ENCODE measurements at places on chromosomes 4 and X. TPM values are rescaled to one million over a fixed set of nuclear protein-coding genes. Genes with fewer than 3 reads are reported as not detected.

- DNase-seq = no peak
- no peak overlapping the region for H3K4me3 ChIP-seq
- H3K27me3 ChIP-seq = peaks cover 3% of the 10 kb centered on the region
- no peaks in the 10 kb centered on the region for H3K36me3 ChIP-seq
Observed at GRCh38 chr4:140800666-140801065, 44.5 kb upstream of the TBC1D9 start.

DNA sequence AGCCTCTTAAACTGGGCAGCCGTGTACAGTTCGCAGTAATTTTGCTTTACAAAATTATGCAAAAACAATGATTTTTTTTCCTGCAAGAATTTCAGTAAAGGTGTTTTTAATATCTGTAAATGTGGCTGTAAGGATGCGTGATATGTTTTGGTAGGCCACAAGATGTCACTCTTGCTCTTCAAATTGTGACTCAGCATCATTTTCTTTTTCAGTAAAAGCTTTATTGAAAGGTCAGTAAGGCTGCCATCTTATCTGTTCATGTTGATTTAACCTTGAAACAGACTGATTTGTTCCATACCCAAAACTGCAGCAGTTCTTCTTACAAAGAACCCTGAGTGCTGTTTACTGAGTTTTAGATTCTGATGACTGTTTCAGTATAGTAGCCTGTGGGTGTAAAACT, 39.9 kb downstream of the TXLNG start:
- peaks cover 16% of the 10 kb centered on the region for H3K4me1 ChIP-seq
- H3K4me3 ChIP-seq = no peak overlapping the region
- peaks cover 13% of the 10 kb centered on the region for H3K36me3 ChIP-seq
- DNase-seq = no peak
- peak overlapping the region; percentile 58 for H3K27ac ChIP-seq

GRCh38 chr4:41745292-41746024, 3.1 kb downstream of the PHOX2B start:
- H3K4me3 ChIP-seq = no peak overlapping the region
- DNase-seq = no peak
- no peak overlapping the region for H3K27ac ChIP-seq
- peaks cover 61% of the 10 kb centered on the region for H3K27me3 ChIP-seq

- H3K36me3 ChIP-seq = no peaks in the 10 kb centered on the region
- H3K4me1 ChIP-seq = no peaks in the 10 kb centered on the region
- H3K27ac ChIP-seq = no peak overlapping the region
- H3K4me3 ChIP-seq = no peak overlapping the region
- no peak for DNase-seq
- no peaks in the 10 kb centered on the region for H3K27me3 ChIP-seq
Observed at GRCh38 chrX:107025545-107025944, 25.5 kb upstream of the MORC4 start.

DNA sequence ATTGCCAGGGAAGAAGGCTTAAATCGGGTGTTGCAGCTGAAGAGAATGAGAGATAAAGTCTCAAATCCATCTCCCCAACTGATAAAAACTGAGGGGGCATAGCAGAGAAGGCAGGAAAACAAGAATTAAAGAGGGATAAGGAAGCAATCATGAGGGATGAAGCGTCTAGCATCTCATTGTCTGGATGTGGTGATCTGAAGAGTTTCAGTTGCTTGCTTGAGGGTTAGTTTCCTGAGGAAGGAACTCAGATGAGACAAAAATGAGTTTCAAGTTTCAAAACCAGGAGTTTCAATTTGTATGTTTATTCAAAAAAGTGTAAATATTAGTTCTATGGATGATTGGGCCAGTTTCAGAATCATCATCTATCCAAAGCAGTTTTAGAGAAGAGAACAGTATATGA, 496.9 kb downstream of the RAB28 start:
- no peaks in the 10 kb centered on the region for H3K4me1 ChIP-seq
- H3K4me3 ChIP-seq = no peak overlapping the region
- H3K36me3 ChIP-seq = no peaks in the 10 kb centered on the region
- no peak overlapping the region for H3K27ac ChIP-seq
- DNase-seq = no peak

- no peak for DNase-seq
- no peaks in the 10 kb centered on the region for H3K27me3 ChIP-seq
- H3K27ac ChIP-seq = peak overlapping the region; percentile 11
- no peak overlapping the region for H3K4me3 ChIP-seq
- H3K4me1 ChIP-seq = peaks cover 24% of the 10 kb centered on the region
Observed at GRCh38 chr4:127997534-127998388, 32.6 kb downstream of the ABHD18 start.

The DACH2 gene
- not detected for total RNA-seq

- no peaks in the 10 kb centered on the region for H3K36me3 ChIP-seq
- no peak overlapping the region for H3K27ac ChIP-seq
- H3K4me1 ChIP-seq = no peaks in the 10 kb centered on the region
Observed at GRCh38 chrX:155009994-155010472, 12.5 kb downstream of the F8 start.

- H3K4me1 ChIP-seq = peaks cover 64% of the 10 kb centered on the region
- H3K27ac ChIP-seq = no peak overlapping the region
- no peak overlapping the region for H3K4me3 ChIP-seq
- no peaks in the 10 kb centered on the region for H3K27me3 ChIP-seq
- DNase-seq = no peak
Observed at GRCh38 chr4:152109531-152110509, 349.0 kb upstream of the GATB start.

- H3K4me1 ChIP-seq = no peaks in the 10 kb centered on the region
- no peak for DNase-seq
- H3K36me3 ChIP-seq = no peaks in the 10 kb centered on the region
- H3K4me3 ChIP-seq = no peak overlapping the region
- no peak overlapping the region for H3K27ac ChIP-seq
Observed at GRCh38 chrX:14676431-14676830, 147.1 kb downstream of the GLRA2 start.

- no peak overlapping the region for H3K27ac ChIP-seq
- H3K36me3 ChIP-seq = no peaks in the 10 kb centered on the region
Observed at GRCh38 chrX:111164728-111165127, 68.7 kb downstream of the PAK3 start.

DNA sequence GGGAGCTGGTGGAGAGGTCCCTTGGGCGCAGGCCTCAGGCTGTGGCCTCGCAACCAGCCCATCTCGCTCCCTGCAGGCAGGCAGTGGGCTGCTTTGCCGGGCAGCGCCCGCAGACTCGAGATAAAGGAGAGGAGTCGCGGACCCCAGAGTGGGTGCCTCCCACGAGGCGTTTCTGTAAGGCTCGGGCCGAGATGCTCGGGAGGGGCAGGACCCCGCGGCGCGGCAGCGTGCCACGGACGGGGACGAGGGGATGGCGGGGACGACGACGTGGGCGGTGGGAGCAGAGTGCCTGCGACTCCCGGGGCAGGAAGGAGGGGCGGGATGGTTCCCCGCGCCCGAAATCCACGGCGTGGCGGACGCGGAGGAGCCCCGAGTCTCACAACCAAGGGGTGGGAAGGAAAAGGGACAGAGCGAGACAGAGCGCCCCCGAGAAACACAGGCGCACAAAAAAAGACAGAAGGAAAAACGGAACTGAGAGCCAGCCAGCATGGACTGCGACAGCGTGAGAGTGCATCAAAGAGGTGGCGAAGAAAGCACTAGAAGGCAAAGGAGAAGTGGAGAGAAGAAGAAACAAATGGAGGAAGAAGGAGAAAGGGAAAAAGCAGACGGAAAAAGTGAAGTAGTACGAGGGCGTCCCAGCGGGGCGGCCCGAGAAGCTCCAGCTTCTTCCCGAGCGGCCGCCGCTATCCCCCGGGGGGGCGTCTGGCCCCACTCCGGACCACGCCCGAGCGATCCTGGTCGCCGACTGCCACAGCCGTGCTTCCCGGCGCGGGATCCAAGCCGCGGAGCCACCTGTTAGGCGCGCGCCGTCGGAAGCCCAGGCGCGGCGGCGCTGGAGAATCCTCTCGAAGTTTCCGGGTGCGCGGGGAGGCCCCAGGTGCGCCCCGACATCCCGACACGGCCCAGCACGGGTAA, 1.5 kb downstream of the BEND4 start:
- peak overlapping the region; percentile 87 for H3K27ac ChIP-seq
- peak overlapping the region; percentile 85 for H3K4me3 ChIP-seq
- no peak for DNase-seq
- peaks cover 2% of the 10 kb centered on the region for H3K36me3 ChIP-seq
- H3K27me3 ChIP-seq = peaks cover 56% of the 10 kb centered on the region
- H3K4me1 ChIP-seq = peaks cover 12% of the 10 kb centered on the region

DNA sequence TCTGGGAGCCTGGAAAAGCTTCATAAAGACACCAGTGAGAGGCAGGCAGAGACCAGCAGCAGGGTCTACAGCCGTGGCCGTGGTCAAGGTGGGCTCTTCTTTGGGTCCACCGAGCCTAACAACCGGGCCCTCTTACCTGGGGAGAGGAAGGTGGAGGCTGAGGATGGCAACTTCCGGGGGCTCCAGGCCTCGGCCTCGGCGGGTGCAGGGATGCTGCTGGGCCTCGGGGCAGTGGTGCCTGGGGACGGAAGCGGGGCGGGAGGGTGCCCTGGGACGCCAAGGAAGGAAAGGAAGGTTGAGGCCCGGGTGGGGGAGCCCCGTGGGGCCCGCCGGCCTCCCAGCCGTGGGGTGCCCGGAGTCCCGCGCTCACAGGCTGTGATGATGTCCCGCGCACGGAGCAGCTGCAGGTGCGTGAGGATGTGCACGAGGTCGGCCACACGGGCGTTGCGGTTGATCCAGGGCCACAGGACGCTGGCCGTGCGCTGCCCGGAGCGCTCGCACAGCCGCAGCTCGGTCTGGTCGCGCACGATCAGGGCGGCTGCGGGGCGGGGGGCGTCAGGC, 561 bp downstream of the IRAK1 start:
- peaks cover 4% of the 10 kb centered on the region for H3K4me1 ChIP-seq
- H3K36me3 ChIP-seq = peaks cover 5% of the 10 kb centered on the region
- H3K27ac ChIP-seq = peak overlapping the region; percentile 89
- H3K4me3 ChIP-seq = peak overlapping the region; percentile 91

DNA sequence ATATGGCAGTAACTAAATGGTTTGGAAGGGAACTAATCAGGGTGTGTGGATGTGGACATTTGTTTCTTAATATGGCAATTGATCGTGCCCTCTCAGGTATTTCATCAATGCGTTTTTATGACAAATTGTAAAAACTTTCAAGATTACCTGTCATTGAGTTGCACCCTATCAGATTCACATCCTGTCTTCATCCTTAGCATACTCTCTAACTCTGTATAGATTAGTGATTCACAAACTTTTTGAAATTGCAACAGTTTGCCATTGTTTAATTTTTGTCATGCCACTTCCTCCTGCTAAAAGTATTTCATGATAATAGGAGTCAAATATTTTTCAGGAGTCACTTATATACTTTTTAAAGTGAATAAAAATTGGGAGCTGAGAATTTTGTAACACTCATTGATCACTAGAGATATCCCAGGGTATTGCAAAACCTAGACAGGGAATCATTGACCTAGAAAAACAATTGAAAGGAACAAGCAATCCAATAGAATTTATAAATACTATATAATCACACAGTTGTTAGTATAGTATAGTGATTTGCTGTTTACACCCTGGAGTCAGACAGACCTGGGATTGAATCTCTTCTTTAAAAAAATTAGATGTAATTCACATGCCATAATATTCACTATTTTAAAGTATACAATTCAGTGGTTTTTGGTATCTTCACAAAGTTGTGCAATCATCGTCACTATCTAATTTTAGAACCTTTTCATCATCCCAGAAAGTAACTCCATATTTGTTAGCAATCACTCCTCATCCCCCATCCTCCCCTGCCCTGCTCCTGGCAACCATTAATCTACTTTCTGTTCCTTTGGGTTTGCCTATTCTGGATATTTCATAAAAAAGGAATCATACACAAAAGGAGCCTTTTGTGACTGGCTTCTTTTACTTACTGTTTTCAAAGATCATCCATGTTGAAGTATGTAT, 8.9 kb downstream of the MID2 start:
- no peaks in the 10 kb centered on the region for H3K36me3 ChIP-seq
- DNase-seq = no peak
- no peaks in the 10 kb centered on the region for H3K4me1 ChIP-seq
- no peak overlapping the region for H3K27ac ChIP-seq

The AMBN gene
- total RNA-seq = not detected

- H3K27me3 ChIP-seq = no peaks in the 10 kb centered on the region
- H3K27ac ChIP-seq = no peak overlapping the region
- no peaks in the 10 kb centered on the region for H3K4me1 ChIP-seq
- H3K4me3 ChIP-seq = no peak overlapping the region
Observed at GRCh38 chrX:123088331-123088730, 95.7 kb upstream of the GRIA3 start.

DNA sequence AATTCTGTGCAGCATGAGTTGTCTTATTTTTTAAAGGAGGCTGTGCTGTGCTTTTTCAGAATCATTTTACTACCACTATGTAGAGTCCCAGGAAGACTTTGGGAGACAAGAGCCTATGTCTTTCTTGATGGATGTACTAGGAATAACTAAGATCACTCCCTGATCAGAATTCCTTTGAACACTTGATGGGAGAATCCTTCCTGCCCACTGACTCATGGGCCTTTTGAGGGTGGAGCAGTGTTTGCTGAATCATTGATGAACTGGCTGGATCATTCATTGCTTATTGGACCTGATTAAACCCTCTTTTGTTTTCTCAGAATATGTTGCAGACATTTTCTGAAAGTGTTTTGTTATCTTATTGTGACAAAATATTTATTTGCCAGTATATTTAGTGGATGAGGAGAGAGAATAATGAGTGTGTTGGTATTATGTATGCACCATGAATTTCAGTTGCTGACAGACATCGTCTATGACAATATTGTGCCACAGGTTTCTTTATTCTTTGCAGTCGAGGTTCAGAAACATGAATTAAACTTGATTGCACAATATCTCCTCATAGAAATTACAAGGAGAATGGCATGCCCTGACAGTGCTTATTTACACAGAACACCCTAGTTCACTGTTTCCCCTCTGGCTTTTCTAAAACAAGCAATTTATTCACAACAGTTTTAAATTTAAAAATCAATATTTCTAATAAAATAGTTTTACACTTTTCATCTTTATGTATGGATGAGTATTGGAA, 36.3 kb downstream of the POU4F2 start:
- no peaks in the 10 kb centered on the region for H3K4me1 ChIP-seq
- DNase-seq = no peak
- H3K27ac ChIP-seq = no peak overlapping the region
- H3K36me3 ChIP-seq = no peaks in the 10 kb centered on the region
- no peak overlapping the region for H3K4me3 ChIP-seq

DNA sequence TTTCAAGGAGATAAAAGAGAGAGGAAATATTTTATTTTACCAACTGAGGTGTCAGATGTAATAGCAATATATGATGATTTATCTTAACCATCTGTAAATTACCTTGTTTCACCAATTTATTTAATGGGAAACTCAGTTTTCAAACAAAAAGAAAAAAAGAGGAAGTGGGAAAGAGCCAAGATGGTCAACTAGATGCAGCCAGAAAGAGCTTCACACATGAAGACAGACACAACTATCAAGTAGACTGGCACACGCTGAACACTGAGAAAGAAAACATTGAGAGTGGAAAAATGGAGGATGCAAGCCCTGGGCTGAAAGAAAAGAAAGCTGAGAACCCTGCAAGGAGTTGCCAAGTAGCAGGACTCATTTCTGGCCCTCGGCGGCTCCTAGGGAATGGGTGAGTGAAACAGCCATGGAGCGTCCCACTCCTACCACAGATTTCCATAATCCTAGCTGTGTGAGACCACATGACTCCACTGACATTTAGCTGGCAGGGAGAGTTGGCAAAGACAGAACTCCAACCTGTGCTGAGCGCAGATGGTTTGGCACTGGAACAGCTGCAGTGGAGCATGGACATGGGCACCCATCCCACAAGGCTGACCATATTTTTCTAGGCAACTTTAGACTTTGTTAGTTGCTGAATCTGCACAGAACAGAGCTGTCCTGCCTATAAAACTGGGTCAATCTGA, 409.3 kb downstream of the FAM47B start:
- DNase-seq = no peak
- no peak overlapping the region for H3K4me3 ChIP-seq
- no peaks in the 10 kb centered on the region for H3K36me3 ChIP-seq
- no peaks in the 10 kb centered on the region for H3K4me1 ChIP-seq
